H1 (cell line): ENCODE measurements at places on chromosomes 7 and 10.

GRCh38 chr7:128759242-128759641 is 16.4 kb downstream of the OPN1SW start:
- no peak overlapping the region for H3K4me3 ChIP-seq
- peaks cover 59% of the 10 kb centered on the region for H3K36me3 ChIP-seq
- no peaks in the 10 kb centered on the region for H3K4me1 ChIP-seq
- H3K27me3 ChIP-seq = no peaks in the 10 kb centered on the region
- DNase-seq = no peak
- H3K27ac ChIP-seq = no peak overlapping the region

- no peaks in the 10 kb centered on the region for H3K36me3 ChIP-seq
- H3K4me3 ChIP-seq = no peak overlapping the region
- H3K27ac ChIP-seq = no peak overlapping the region
- peaks cover 67% of the 10 kb centered on the region for H3K27me3 ChIP-seq
- no peak for DNase-seq
Measured at GRCh38 chr7:157587051-157587804, 250.4 kb downstream of the DNAJB6 start.

DNA sequence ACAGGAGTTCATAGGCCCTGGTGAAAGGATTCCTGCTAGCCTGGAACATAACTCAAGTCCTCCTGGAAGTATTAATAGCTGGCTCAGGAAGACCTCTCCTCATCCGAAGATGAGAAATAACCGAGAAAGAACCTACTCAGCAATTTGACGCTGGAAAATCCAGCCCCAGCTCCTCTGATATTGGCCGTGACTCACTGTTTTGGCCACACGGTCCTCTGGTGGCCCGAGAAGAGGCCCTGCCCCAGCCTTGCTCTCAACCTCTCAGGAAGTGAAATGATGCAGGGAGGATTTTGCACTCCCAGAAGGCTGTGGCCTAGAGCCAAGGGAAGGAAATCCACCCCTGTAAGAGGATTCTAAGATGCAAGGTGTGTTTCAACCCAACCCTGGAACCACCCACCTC is 121.6 kb downstream of the MTPAP start:
- no peaks in the 10 kb centered on the region for H3K4me1 ChIP-seq
- no peaks in the 10 kb centered on the region for H3K36me3 ChIP-seq
- DNase-seq = no peak
- no peaks in the 10 kb centered on the region for H3K27me3 ChIP-seq

- DNase-seq = no peak
- no peak overlapping the region for H3K27ac ChIP-seq
- H3K4me1 ChIP-seq = no peaks in the 10 kb centered on the region
- H3K27me3 ChIP-seq = no peaks in the 10 kb centered on the region
Measured at GRCh38 chr7:75982306-75983064, 11.9 kb downstream of the TMEM120A start.

DNA sequence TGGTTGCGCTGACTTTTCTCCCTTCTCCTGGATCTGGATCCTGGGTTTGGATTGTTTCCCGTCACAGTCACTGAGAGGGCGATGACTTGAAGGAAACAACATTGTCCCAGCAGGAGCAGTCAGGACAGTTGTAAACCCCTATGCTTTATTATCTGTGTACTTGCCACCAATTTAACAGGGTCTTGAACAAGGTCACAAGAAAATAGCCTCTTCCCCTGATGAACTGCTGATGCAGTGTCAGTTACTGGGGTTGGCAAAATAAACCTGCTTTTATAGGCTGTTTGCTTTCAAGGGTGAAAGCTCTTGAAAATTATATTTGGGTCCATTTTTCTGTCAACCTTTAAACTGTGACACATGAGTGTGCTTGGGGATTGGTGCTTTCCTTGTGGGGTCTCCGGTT is 238.9 kb downstream of the ACTR3B start:
- H3K36me3 ChIP-seq = no peaks in the 10 kb centered on the region
- no peaks in the 10 kb centered on the region for H3K27me3 ChIP-seq
- no peak overlapping the region for H3K4me3 ChIP-seq
- no peak overlapping the region for H3K27ac ChIP-seq
- peaks cover 2% of the 10 kb centered on the region for H3K4me1 ChIP-seq

GRCh38 chr10:2970190-2970823 is 97.0 kb upstream of the PFKP start:
- H3K36me3 ChIP-seq = no peaks in the 10 kb centered on the region
- no peaks in the 10 kb centered on the region; the same call in 1 of the 2 replicates for H3K4me1 ChIP-seq
- no peaks in the 10 kb centered on the region for H3K27me3 ChIP-seq
